IPS DF 6.9 (cell line): ENCODE measurements at places on chromosomes 5 and 9.

GRCh38 chr9:134634176-134634575 lies 7.4 kb upstream of the COL5A1 start:
- DNase-seq, result no peak

DNA sequence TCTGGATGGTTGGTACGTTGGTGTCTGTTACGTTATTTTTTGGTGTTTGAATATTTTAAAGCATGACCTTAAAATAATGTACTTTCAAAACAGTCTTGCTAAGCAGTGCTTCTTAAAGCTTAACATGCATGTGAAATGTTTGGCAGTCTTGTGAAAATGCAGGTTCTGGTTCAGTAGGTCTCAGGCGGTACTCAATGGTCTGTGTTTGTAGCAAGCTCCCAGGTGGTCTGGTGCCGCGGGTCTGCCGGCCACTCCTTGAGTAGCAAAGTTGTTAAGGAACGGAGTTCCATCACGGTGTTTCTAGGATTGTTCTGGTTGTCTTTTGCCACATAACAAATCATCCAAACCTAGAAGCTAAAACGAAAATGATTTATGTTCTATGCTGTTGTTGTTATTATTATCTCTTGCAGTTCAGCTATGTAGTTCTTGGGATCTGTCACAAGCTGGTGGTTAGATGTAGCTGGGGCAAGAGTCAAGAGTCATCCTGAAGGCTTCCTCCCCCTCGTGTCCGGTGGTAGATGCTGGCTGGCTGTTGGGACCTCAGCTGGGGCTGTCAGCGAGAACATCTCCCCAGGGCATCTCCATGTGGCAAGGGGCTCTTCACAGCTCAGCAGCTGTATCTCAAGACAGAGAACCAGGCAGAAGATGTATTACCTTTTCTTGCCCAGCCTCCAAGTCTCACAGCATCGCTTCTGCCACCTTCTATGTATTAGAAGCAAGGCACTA lies 186.8 kb downstream of the PALM2AKAP2 start:
- no peak for DNase-seq

GRCh38 chr9:16230731-16231130 lies 639.7 kb downstream of the BNC2 start:
- no peak for DNase-seq

- DNase-seq, result no peak
Observed at GRCh38 chr5:74262544-74263207, 377.9 kb downstream of the ENC1 start.
